Uterus (tissue), 4 donors: ENCODE measurements at places on chromosomes 3 and 15.

DNA sequence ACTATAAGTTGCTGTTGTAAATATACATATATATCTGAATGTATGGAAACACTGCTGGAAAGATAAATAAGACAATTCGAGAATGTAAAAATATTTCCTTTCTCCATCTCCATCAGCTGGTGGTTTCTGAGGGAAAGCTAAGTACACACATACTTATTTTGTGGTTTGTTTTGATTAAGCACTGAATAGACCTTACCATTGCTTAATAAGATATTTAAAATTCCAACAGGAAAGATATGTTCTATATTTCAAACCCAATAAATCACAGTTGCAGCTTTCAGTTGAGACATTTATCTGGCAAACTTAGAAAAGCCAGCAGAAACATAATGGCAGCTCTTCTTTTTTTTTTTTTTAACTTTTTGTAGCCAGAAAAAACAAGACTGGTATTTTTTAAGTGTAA lies 160.4 kb downstream of the VGLL3 start:
- no peak for DNase-seq

GRCh38 chr3:80190051-80190450 lies 422.3 kb upstream of the ROBO1 start:
- DNase-seq: no peak

GRCh38 chr15:32649342-32649741 lies 7.8 kb downstream of the SCG5 start:
- no peak for DNase-seq

DNA sequence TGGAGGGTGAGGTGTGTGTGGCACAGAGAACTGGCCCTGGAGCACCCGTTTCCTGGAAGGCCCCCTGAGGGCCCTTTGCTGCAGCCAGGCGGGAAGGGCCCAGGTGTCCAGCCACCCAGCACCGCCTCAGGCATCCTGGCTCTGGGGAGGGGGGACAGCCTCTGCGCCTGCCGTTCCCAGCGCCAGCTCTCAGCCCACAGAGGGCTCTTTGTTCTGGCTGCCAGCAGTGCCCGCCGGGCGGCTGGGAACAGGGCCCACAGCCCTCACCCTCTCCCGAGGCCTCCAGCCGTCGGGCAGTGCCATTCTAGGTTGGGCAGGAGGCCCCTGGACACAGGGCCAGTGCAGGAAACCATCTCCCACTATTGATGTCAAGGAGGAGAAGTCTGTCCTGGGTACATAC lies 8.3 kb downstream of the SLC38A3 start:
- DNase-seq: no peak

GRCh38 chr3:44966795-44967278 lies 9.1 kb downstream of the ZDHHC3 start:
- DNase-seq: no peak

GRCh38 chr15:49646891-49647290 lies 26.0 kb downstream of the DTWD1 start:
- no peak for DNase-seq

GRCh38 chr3:31777092-31777491 lies 204.0 kb downstream of the OSBPL10 start:
- DNase-seq: no peak

DNA sequence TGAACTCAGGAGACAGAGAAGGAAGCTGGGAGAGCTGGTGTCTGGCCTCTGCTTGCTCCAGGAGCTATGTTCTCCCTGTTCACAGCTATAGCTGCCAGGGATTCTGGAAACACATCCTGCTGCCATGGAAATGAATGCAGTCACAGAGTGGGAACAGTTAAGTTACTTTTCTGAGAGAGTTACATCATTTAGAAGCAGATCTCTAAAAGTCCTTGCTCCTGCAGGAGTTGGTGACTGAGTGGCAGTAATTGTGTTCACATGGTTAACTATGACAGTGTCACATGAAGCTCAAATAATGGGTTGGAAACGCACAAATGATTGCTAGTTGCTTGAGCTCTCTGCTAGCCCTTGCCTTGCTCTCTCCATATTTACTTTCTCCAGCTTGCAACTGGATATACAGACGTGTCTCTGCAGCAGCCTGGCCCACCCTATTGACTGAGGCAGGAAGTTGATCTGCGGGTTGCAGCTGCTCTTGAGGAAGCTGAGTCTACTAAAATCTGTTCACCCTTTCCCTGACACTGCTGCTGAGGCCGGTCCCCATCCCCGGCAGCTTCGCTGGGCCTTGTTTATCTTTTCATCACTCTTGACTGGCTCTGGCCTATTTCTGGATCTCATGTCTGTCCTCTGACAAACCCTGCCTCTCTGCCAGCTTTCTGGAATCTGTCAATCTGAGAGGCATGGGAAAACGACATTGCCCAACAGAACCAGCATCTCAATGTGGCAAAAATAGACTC lies 16.7 kb upstream of the ISLR start:
- no peak for DNase-seq

DNA sequence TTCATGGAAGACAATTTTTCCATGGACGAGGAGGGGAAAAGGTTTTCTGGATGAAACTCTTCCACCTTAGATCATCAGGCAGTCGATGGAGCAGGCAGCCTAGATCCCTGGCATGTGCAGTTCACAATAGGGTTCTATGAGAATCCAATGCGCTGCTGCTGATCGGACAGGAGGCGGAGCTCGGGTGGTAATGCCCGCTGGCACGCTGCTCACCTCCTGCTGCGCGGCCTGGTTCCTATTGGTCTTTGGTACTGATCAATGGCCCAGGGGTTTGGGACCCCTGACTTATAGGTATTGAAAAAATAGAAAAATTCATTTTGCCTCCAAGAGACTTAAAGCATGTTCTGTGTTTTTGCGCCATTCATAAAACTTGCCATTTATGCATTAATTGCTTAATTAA lies 793.9 kb upstream of the NR2F2 start:
- no peak for DNase-seq

DNA sequence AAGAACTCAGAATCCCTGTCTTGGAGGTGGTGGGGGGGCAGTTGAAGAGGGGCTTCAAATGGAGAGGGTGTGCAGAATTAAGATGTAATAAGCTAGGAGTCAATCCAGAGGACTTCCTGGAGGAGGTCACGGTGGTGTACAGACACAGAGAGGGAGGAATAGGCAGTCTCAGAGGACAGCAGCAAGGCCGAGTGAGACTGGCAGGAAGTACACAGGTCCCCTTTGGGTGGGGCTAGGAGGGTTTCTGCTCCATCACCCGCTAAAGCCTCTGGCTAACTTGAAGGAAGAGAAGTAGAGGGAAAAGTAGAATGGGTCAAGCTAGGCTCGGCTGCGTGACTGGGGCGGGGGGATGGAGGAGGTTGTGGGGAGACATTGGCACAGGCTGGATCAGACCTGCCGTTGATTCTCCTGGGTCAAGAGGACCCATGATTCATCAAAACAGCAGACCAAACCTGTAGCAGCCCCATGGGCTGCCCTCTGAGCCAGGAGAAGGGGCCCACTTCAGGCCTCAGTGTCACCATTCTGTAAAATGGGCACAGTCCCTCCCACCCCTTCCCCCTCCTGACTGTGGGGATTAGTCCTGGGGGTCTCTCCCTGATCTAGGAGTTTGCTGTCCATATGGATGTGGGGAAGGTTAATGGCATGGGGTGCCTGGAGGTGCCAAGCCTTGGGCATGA lies 16.9 kb downstream of the CSPG4 start:
- DNase-seq: no peak

DNA sequence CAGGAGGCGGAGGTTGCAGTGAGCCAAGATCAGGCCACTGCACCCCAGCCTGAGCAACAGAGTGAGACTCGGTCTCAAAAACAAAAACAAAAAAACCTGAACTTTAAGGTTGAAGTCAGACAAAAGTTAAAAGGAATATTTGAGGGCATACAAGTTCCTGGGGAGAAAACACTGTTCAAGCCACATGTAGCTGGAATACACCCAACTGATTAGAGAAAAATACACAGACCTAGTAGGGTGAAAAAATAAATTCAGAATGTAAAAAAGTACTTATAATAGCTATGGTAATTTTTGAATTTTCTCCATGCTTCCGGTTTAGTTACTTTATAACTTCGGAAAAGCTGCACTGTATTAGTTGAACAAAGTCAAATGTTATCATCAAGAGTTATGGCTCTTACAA lies 42.6 kb upstream of the SNTN start:
- no peak for DNase-seq

GRCh38 chr3:119257654-119258410 lies 17.2 kb upstream of the B4GALT4 start:
- no peak for DNase-seq

GRCh38 chr3:42290966-42291714 lies 25.2 kb upstream of the CCK start:
- DNase-seq: no peak

DNA sequence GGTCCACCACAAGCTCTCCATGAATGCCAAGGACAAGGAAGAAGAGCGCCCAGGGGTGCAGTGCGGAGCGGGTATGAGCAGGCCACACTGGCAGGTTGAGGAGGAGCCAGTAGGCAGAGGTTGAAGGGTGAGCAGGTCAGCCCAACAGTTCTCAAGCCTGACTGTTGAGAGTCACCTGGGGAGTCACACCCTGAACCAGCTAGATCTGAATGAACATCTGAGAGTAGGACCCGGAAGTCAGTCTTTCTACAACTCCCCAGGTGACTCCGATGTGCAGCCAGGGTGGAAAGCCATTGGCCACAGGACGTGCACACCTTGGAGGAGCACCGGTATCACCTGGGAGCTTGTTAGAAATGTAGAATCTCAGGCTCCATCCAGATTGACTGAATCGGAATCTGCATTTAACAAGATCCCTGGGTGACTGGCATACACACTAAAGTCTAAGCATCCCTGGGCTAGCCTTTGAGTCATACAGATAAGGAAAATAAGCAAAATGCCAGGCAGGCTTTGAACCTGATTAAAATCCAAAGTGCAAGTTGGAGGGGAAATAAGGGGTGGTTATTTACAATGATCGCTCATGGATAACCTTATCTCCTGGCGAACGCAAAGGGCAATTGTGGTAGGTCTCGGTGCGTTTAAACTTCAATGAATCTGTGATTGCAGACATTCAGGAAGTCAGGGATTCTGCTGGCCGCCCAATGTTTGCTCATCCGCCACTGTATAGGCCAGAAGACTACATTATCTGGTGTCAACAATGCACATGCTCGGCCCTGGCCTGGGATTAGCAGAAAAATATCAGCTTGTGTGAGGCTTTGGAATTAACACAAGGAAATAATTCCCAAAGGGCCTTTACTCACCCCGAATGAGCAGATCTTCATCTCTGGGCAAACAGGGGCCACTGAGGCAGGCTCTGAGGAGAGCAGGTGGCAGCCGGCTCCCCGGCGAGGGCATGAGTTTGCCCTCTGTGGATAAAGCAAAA lies 11.7 kb upstream of the LYZL4 start:
- DNase-seq: no peak

GRCh38 chr15:31387479-31388118 lies 61.0 kb downstream of the KLF13 start:
- no peak for DNase-seq
